Naive thymus-derived CD8-positive, alpha-beta T cell (primary cell): ENCODE measurements at places on chromosomes 5 and 9.

GRCh38 chr5:124865603-124866354 lies 119.3 kb upstream of the ZNF608 start:
- H3K36me3 ChIP-seq: no peaks in the 10 kb centered on the region
- H3K4me1 ChIP-seq: peaks cover 30% of the 10 kb centered on the region
- no peak overlapping the region for H3K4me3 ChIP-seq
- H3K27ac ChIP-seq: no peak overlapping the region
- peaks cover 3% of the 10 kb centered on the region for H3K27me3 ChIP-seq
- DNase-seq: no peak

GRCh38 chr9:132931178-132931735 lies 13.2 kb downstream of the TSC1 start:
- no peak overlapping the region for H3K4me3 ChIP-seq
- peaks cover 79% of the 10 kb centered on the region for H3K36me3 ChIP-seq
- H3K27me3 ChIP-seq: no peaks in the 10 kb centered on the region
- H3K4me1 ChIP-seq: no peaks in the 10 kb centered on the region

- no peaks in the 10 kb centered on the region for H3K27me3 ChIP-seq
- peak overlapping the region; percentile 19 for H3K27ac ChIP-seq
- no peak overlapping the region for H3K4me3 ChIP-seq
- H3K4me1 ChIP-seq: no peaks in the 10 kb centered on the region
Measured at GRCh38 chr5:109016300-109016699, 268.6 kb downstream of the FER start.

GRCh38 chr5:148941810-148942209 lies 115.4 kb downstream of the ADRB2 start:
- H3K27me3 ChIP-seq: peaks cover 7% of the 10 kb centered on the region
- H3K4me3 ChIP-seq: no peak overlapping the region
- H3K27ac ChIP-seq: no peak overlapping the region
- no peak for DNase-seq

- DNase-seq: no peak
- H3K27ac ChIP-seq: peak overlapping the region; percentile 99
- H3K36me3 ChIP-seq: no peaks in the 10 kb centered on the region
- H3K4me3 ChIP-seq: peak overlapping the region; percentile 95
- peaks cover 61% of the 10 kb centered on the region for H3K4me1 ChIP-seq
Measured at GRCh38 chr5:59038798-59039295, 456.0 kb downstream of the RAB3C start.
